ENCODE measurements at places on chromosomes 7 and 10.

DNA sequence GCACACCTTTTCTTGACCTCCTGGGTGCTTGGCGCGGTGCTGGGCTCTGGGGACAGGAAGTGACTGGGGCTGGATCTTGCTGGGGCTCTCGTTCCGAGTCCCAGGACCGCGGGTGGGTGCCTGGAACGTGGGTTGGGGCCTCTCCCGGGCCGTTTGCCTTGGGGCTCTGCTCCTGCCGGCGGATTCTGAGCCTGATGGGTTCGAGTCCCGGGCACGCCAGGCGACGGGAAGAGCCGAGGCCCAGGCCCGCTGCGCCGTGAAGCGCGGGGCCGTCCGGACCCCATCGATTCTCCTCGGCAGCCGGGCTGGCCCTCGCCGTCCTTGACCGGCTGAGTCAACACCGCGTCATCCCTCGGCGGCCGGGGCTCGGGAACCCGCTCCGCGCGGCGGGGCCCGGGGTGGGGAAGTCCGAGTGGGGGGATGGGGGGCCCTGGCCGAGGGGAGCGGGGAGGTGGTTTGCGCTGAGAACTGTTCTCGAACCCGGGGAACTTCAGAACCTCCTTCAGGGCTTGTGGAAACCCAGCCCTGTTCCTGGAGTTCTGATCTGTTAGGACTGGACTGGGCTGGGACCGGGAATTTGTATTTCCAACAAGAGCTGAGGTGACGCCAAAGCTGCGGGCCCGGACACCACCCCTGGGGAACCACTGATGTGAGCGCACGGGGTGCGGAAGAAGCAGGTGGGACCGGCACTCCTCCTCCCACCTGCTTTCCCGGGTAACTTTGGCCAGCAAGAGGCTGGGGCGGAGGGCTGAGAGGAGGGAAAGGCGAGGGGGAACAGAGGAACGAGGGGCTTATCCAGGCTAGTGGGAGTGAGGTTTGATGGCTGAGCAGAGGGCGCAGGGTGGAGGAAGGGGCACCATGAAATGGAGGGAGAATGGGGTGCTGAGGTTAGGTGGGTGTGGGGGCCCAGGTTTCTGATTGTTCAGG is 6.2 kb downstream of the HHEX start:
- no peak for DNase-seq

GRCh38 chr7:120949998-120950538 is 509 bp upstream of the ING3 start:
- DNase-seq, result no peak

GRCh38 chr7:105403128-105403527 is 14.4 kb upstream of the SRPK2 start:
- no peak for DNase-seq

GRCh38 chr7:69192134-69192533 is 406.1 kb upstream of the AUTS2 start:
- no peak for DNase-seq

DNA sequence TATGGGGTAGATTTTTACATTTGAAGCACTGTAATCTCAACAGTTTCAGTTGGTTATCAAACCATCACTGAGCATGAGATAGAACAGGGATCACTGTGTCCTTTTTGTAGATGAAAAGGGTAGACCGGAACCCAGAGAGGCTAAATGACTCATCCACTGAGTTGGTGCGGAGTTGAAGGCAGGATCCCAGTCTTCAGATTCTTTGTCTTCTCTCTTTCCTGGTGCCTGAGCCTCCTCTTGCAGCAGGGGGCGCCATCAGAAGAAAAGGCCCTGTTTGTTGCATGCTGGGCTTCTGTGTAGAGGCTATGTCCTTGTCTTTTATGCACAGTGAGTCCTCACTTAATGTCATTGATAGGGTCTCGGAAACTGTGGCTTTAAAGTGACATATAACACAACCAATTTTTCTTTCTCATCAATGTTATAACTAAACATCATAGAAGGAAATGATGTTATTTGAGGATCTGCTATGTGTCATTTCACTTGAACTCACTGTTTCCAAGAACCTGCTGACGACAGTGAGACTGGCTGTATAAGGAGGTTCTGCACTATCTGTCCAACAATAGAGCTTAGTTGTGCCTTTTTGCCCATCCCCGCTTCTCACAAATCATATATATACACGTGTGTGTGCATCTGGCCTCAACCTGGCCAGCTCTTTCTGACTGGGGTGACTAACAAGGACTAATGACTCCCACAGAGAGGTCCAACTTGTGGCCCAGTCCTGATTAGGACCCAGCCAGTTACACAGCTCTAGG is 14.3 kb downstream of the ZNF282 start:
- peak; percentile 37 for DNase-seq

- DNase-seq, result no peak
Observed at GRCh38 chr7:128783143-128783861, 7.7 kb upstream of the OPN1SW start.

DNA sequence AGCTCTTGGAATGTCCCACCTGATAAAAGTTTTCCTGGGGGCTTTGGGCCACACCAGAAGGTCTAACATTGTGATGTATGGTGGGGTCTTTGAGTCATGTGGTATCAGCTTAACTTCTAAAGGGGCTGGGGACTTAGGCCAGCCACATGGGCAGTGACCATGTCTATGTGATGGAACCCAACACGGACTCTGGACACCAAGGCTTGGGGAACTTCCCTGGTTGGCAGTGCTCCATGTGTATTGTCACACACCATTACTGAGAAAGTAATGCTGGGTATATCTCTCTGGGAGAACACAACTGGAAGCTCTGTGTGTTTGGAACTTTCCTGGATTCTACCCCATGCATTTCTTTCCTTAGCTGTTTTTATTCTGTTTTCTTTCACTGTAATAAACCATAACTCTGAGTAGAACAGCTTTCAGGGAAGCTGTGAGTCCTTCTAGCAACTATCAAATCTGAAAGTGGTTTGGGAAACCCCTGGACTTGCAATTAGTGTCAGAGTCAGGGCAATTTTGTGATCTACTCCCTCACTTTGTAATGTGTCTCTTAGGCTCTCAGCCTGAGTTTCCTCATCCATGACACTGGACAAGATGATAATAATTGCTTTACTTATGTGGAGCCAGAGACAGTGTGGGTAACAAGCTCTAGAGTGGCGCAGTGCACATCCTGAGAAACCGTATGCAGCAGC is 28.4 kb upstream of the AGK start:
- DNase-seq, result no peak

GRCh38 chr7:134996097-134996550 is 9.8 kb downstream of the AGBL3 start:
- DNase-seq, result no peak

All from B cell (primary cell).